ENCODE measurements at places on chromosomes 2 and 18. TPM values are rescaled to one million over a fixed set of nuclear protein-coding genes. Genes with fewer than 3 reads are reported as not detected.

DNA sequence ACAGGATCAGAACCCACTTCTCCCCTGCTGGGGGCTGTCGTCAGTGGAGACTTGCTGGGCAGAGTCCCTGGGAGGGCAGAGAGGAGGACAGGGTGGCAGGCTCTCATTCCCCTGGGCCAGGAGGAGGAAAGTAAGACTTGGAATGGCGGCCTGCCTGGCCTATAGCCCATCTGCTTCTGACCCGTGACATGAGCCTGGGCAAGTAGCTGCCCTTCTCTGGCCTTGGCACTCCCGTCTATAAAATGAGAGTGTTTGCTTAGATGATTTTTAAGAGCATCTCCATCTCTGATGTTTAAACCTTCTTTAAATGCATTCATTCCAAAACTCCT is 173.0 kb downstream of the DDX1 start:
- no peak for DNase-seq

- DNase-seq = no peak
Observed at GRCh38 chr2:10009811-10010781, 33.3 kb upstream of the KLF11 start.

- no peak for DNase-seq
Observed at GRCh38 chr2:58918141-58918540, 677.0 kb upstream of the FANCL start.

GYPC gene
- 108 TPM for polyA plus RNA-seq

GRCh38 chr2:141611981-141612380 is 518.8 kb downstream of the LRP1B start:
- no peak for DNase-seq

DNA sequence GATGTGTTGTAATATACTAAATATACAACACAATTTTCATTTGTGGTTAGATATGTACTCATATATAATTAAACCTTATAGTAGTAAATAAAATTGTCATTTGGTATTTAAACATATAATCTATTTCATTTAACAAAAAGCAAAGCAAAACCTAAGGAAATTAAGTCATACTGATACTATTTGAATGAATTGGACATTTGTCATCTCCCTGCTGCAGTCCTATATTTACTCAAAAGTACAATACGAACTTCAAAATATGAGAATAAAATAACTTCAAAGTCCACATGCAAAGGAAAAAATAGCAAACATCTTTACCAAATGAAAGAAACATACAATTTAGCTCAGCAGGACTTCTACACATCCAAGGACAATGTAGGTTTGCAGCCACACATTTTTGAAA is 11.8 kb upstream of the HAT1 start:
- DNase-seq = no peak

DNA sequence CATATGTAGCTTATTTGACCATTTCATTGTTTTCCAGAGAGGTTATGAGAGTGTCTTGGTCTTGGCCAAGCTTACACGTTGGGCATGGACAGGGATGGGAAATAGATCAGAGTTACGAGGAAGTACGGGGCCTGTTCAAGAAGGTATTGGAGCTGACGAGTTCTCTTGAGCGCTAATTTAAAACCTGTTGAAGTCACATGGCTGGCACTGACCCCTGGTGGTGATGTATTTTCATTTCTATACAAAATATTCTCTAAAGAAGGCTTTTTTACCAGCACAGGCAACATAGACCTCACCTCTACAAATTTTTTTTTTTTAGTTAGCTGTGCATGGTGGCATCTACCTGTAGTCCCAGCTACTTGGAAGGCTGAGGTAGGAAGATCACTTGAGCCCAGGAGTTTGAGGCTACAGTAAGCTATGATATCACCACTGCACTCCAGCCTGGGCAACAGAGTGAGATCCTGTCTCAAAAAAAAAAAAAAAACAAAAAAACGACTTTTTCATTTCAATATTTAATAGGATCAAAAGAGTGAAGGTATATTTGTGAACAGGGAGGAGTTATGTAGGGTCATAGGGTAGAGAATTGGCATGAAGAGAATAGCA is 19.6 kb downstream of the UGP2 start:
- peak; percentile 27 for DNase-seq

DNA sequence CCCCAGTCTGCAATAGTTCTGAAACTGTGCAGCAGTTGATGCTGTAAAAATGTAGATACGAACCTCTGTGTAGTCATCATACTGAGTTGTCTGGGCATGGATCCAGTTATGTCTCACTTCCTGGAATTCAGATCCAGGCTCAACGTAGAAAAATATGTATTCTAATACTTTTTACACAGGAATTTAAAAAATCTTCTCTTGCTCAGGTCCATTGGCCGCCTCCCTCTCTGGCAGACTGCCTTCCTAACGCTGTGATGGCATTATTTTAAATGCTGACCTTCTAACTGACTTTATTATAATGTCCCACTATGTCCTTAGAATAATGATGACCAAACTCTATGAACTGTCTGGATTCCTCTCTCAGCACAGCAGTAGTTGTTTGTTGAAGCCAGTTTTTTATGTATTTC is 119.6 kb downstream of the FEZ2 start:
- no peak for DNase-seq

SAG gene
- polyA plus RNA-seq = 0.14 TPM

DNA sequence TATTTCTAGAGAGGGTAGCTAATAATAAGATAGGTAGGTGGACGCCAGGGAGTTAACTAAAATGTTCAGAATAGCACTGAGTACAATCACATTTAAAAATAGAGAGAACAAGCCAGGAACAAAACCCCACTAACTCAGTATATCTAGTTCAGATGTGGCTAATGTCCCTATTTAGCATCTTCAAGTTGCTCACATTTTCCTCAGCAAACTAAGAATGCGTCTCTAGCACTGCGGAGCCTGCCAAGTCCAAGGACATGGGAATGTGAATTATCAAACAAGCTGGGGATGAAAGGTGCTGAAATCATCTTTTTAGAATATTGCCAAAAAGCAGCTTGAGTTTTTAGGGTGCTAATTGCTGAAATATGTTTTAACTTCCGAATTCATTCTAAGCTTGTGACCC is 398.5 kb upstream of the FIGN start:
- DNase-seq = no peak

- DNase-seq = no peak
Observed at GRCh38 chr2:160431441-160431840, 62.2 kb downstream of the RBMS1 start.

OTOS gene
- polyA plus RNA-seq = 0.46 TPM
